ENCODE measurements at places on chromosomes 5 and 9.

DNA sequence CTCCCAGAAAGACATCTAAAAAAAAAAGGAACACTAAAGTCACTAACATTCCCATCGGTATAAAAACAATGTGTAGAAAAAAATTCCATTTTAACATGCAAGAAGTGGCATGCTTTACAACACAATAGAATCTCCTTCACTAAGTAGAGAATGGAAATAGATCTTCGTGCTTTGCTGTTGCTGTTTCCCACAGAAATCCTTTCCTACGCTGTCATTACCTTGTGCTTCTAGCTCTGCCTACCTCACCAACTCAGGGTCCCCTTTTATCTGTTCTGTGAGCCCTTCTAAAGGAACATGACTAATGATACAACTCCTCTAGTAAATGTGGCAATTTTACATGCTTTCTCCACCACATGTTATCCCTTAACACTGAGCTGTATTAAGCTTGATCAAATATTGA lies 202.9 kb downstream of the MCTP1 start:
- DNase-seq, result no peak

GRCh38 chr5:113294311-113295110 lies 140.3 kb downstream of the TSSK1B start:
- no peak for DNase-seq

DNA sequence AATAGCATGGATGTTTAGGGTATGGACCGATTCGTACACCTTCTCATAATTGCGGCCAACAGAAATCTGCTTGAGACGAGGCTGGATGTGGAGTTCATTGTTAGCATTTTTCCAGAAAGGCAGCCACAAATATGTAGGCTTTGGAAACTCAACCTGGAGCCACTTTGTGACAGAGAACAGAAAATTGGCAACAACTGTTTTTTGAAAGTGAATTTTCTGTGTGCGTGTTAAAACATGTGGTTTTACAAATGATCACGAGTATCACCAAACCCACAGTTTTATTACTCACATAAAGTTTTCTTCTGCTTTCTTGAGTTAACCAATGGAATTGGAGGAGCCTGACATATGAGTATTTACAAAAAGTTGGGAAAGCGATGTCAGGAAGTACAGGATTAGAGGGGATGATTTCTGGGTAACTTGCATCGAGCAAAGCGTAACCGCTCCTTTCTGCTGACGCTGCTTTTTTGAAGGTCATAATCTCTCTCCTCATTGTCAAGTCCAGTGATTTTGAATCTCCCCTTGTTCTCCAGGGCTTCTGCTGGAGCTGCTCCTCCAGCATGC lies 138.5 kb upstream of the TAF11L2 start:
- DNase-seq, result no peak

- no peak for DNase-seq
Observed at GRCh38 chr5:130479045-130479804, 575.0 kb downstream of the CHSY3 start.

GRCh38 chr5:4716781-4717180 lies 423.3 kb upstream of the ADAMTS16 start:
- DNase-seq, result no peak

DNA sequence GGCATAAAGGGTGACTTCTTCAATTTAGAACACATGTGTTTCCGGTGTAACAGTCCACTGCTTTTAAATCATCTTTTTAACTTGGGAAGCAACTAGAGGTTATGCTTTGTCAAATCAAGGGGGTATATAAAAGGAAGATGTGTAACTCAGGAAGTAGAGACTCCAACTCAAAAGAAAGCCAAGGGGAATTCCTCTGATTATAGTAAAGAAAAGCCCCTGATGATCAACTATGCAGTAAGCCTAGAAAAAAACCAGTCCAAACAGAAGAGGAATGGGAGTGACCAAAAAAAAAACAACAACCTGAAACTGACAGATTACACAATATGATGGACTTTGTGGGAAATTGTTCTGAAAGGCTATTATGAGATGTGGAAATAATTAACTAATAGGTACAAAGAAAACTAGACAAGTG lies 90.3 kb downstream of the AK8 start:
- DNase-seq, result peak; percentile 9

DNA sequence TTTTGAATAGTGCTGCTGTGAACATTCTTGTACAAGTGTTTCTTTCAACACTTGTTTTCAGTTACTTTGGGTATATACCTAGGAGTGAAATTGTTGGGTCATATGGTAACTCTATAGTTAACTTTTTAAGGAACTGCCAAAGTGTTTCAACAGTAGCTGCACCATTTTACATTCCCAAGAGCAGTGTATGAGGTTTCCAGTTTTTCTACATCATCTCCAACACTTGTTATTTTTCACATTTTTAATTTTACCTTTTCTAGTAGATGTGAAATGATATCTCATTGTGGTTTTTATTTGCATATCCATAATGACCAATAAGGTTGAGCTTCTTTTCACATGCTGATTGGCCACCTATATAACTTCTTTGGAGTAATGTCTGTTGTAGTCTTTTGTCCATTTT lies 40.0 kb upstream of the FOXE1 start:
- no peak for DNase-seq

- no peak for DNase-seq
Observed at GRCh38 chr9:120257483-120257882, 322.5 kb downstream of the CDK5RAP2 start.

GRCh38 chr9:83019246-83019645 lies 43.7 kb downstream of the RASEF start:
- no peak for DNase-seq

- no peak for DNase-seq
Observed at GRCh38 chr5:39846144-39846543, 421.4 kb upstream of the DAB2 start.

GRCh38 chr9:2018764-2019558 lies 3.8 kb downstream of the SMARCA2 start:
- DNase-seq, result no peak

DNA sequence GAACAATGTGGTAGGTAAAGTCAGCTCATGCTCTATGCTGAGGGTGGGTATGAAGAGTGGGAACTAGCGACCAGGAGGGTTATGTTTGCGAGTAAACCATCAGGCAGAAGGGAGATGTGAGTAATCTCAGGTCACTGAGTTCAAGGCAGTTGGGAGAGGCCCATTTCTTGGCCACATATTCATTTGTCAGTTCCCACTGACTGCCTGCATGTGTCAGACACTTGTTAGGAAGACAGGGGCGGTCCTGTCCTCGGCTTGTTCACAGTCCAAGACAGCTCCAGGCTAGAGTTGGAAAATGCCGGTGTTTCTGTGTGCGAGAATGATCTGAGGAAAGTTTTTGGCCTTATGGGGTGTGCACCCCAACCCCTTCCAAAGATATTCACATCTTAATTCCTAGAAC lies 48.6 kb upstream of the GDNF start:
- no peak for DNase-seq

- DNase-seq, result peak; percentile 65
Observed at GRCh38 chr5:145855763-145856267, 17.0 kb downstream of the GRXCR2 start.

DNA sequence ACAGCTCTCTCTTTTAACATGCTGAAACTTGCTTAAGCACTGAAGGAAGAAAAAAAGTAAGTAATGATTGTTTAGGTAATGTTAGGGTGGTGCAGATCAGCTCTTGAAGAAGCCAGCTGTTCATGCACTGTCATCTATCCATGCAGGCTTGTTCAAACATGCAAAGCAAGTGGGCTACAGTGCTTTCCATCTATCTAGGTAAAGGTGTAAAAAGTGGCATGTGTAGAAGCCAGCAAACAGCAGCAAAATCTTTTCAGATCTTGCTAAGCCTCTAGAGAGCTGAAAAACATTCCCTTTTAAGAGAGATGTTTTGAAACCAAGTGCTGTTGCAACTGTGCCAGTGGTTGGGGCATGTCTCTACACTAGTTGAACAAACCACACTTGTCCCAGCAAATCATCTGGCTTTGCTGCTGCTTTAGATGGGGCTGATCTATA lies 214.4 kb downstream of the EFNA5 start:
- DNase-seq, result no peak

DNA sequence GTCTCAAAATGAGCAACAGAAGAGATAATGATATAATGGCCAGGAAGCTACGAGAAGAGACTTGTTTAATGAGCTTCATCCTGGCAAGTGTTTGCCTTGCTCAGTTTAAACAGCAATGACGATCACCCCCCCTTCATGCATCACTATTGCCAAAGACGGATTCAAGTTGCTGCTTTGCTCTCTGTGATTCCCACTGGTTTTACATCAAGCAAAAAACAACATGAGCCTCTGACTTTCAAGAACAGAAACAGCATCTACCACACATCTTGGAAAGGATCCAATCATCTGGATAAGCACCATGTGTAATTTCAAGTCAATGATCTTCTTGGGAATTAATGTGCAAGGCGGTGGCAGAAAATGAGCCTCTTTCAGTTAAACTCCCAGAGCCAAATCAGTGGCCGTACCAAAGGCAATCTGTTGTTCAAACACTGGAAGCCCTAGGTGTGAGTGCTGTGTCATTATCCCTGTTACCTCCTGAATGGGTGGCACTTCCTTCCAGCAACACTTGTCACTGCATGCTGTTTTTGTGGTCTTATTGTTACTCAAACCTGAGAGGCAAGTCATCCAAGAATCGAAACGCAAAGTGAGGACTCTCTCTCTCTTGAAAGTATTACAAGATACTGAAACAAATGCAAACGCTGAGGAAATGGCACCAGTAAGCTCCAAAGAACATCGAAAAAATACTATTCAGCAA lies 72.8 kb downstream of the MED27 start:
- DNase-seq, result no peak

GRCh38 chr9:136204838-136205706 lies at the start of gene LHX3:
TSS of gene LHX3 (minus strand) at chr9:136205128. CDS start at chr9:136205012, 116 bp downstream.
- DNase-seq, result no peak

DNA sequence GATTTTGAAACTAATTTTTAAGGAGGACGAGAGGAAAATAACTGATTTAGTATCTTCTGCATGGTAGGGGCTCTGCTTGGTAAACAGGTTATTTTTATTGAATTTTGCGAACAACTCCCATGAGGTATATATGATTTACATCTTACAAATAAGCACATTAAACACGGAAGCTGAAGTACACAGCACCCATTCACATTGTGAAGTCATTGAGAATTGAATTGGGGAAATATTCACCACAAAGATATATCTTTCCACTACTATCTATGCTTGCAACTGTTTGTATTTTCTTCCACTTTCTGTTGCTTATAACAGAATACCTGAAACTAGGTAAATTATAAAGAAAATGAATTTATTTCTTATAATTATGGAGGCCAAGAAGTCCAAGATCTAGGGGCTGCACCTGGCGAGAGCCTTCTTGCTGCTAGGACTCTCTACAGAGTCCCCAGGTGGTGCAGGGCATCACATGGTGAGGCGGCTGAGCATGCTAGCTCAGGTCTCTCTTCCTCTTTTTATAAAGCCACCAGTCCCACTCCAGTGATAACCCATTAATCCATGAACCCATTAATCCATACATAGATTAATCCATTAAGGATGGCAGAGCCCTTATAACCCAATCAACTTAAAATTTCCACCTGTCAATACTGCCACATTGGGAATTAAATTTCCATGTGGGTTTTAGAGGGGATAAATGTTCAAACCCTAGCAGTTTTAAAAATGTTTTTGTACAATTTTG lies 79.0 kb upstream of the ZNF608 start:
- DNase-seq, result no peak

DNA sequence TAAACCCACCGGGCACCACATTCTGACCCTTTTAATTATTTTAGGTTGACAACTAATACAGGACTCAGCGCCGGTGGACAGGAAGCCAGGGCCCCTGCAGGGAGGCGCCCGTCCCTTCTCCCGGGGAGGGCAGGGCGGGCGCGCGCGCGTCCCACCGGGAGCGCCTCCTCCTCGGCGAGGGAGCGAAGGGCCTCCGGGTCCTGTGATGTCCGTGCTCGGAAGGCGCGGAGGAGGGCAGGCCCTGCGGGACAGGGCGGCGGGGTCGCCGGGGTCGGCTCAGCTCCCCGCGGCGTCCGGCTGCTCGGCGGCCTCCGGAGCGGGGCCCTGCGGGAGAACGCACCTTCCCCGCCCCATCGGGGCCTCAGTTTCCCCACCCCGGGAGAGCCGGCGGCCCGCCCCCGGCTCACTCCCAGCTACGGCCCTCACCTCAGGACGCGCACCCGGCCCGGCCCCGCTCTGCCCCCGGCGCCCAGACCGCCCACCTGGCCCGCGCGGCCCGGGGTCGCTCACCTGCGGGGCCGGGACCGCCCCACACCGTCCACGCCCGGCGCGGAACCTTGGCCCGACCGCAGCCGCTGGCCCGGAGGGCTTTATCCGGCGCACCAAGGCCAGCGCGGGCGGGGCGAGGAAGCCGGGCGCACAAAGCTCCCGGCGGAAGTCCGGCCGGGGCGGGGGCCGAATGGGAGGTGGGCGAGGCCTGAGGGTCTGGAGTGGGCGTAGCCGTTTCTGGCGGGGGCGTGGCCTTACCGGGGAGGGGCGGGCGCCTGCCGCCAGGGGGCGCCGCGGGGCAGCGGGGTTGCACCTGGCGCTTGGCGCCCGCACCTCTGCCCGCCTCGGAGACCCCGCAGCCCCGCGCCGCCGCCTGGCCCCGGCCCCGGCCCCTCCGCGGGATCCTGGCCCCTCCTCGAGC lies at the start of the genes EXD3 and NOXA1:
Gene EXD3 (minus strand): TSS at position 559 of the 910 bp plus-strand sequence. CDS start 27,805 bp downstream, outside the sequence.
Gene NOXA1 (plus strand): TSS at position 790 of the 910 bp plus-strand sequence. CDS start 137 bp downstream, outside the sequence.
- DNase-seq, result peak; percentile 81

- no peak for DNase-seq
Observed at GRCh38 chr5:148808864-148809642, 17.4 kb upstream of the ADRB2 start.

GRCh38 chr9:31112491-31112890 lies 1272.0 kb upstream of the ACO1 start:
- DNase-seq, result no peak

DNA sequence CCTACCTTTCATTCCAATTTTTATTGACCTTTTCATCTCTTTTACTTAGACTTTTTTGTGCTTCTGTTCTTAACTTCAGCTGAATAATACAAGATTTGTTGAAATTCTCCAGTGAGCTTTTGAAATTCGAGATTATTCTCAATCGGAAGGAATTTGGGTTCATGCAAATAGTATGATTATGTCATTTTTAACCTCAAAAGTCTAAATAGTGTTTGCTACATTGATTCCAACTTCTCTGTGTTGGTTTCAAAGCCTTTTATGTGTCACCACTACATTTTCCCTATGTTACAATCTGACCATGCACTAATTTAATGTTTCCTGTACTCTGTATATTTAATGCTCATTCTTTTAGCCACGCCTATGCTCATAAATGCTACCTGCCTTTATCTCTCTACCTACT lies 44.1 kb downstream of the VPS13A start:
- no peak for DNase-seq

DNA sequence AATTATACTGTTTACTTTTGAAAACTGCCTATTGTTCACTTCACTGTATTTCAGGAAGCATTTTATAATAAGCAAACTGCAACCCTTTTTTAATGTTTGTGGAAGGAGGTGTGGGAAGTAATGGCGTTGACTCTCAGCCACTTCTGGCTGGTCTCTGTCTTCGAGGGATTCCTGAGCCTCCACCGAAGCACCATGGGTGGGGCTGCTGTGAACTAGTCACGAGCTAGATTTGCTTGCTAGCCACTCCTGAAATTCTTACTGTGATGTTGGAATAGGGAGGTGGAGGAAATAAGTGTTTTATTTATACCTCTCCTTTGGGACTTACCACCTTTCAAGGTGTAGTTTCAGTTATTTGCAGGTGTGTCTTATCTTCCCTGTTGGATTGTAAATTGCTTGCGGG lies 26.8 kb downstream of the PIP5K1B start:
- DNase-seq, result no peak
